ENCODE measurements at places on chromosomes 5 and 9. TPM values are rescaled to one million over a fixed set of nuclear protein-coding genes. Genes with fewer than 3 reads are reported as not detected.

Gene IL9
- not detected for total RNA-seq

Gene SPATA31E1
- total RNA-seq, result not detected

Gene SIT1
- total RNA-seq, result not detected

Gene NMUR2
- total RNA-seq, result 0.14 TPM

Gene COL15A1
- 0.39 TPM for total RNA-seq

Gene SNCB
- 0.94 TPM for total RNA-seq

Gene TXN
- total RNA-seq, result 1,209 TPM

Gene CYFIP2
- 18.4 TPM for total RNA-seq

Gene MARVELD2
- 2.6 TPM for total RNA-seq

Gene FGF18
- total RNA-seq, result 0.60 TPM

Gene NKD2
- 11.8 TPM for total RNA-seq

Gene ASS1
- total RNA-seq, result 16.7 TPM

Gene PRR16
- 0.09 TPM for total RNA-seq

Gene PRLR
- 0.16 TPM for total RNA-seq

Gene FBN2
- total RNA-seq, result 17.3 TPM

Gene BTF3
- total RNA-seq, result 1,135 TPM

Gene ACTBL2
- 0.07 TPM for total RNA-seq

Gene POU5F2
- not detected for total RNA-seq

Gene PPP3R2
- total RNA-seq, result not detected

Gene FAM13B
- 15.6 TPM for total RNA-seq

Gene LCN2
- total RNA-seq, result 2.8 TPM

Gene WNT8A
- not detected for total RNA-seq

Gene HDHD3
- 22.6 TPM for total RNA-seq

Gene DRD1
- 0.51 TPM for total RNA-seq

Gene SLC27A6
- not detected for total RNA-seq

Gene ANKRD20A1
- 1.3 TPM for total RNA-seq

Gene IL7R
- 0.46 TPM for total RNA-seq

Gene GPR150
- total RNA-seq, result 0.14 TPM

Gene CACNA1B
- total RNA-seq, result 0.04 TPM

Gene TCERG1
- 56.4 TPM for total RNA-seq

Gene INSL4
- total RNA-seq, result 13.9 TPM

Gene RLN1
- not detected for total RNA-seq

Gene SLC25A2
- not detected for total RNA-seq

Gene CDX1
- not detected for total RNA-seq

Gene CAMK4
- not detected for total RNA-seq

Gene OBP2B
- total RNA-seq, result not detected

Gene SPINK7
- total RNA-seq, result not detected

Gene C8G
- 0.64 TPM for total RNA-seq

Gene GFI1B
- total RNA-seq, result not detected

Gene SARDH
- 0.05 TPM for total RNA-seq

Gene ECM2
- 0.21 TPM for total RNA-seq

Gene PPP2R2B
- 0.12 TPM for total RNA-seq

Gene DNM1
- 86.0 TPM for total RNA-seq

Gene PTGS1
- total RNA-seq, result 1.3 TPM

Gene CDHR2
- 0.02 TPM for total RNA-seq

Gene NRARP
- 3.9 TPM for total RNA-seq

Gene NR4A3
- 3.5 TPM for total RNA-seq

Gene PPP1R26
- total RNA-seq, result 19.4 TPM

Gene FBP2
- not detected for total RNA-seq

Gene MARCHF6
- 69.1 TPM for total RNA-seq

Gene FAM200C
- 2.2 TPM for total RNA-seq

Gene PGM5
- not detected for total RNA-seq

Gene PRUNE2
- 0.14 TPM for total RNA-seq

Gene IFNA2
- not detected for total RNA-seq

Gene KIF20A
- 42.0 TPM for total RNA-seq

Gene TNFSF15
- 0.40 TPM for total RNA-seq

Gene ITK
- total RNA-seq, result not detected

Gene SOHLH1
- not detected for total RNA-seq
